Effector memory CD8-positive, alpha-beta T cell (primary cell): ENCODE measurements at places on chromosomes 6 and 20.
A peak's percentile ranks its signal among the peaks of the same experiment; 100 is the strongest.

GRCh38 chr6:3457710-3458602 lies 1.1 kb upstream of the SLC22A23 start:
- no peak for DNase-seq

DNA sequence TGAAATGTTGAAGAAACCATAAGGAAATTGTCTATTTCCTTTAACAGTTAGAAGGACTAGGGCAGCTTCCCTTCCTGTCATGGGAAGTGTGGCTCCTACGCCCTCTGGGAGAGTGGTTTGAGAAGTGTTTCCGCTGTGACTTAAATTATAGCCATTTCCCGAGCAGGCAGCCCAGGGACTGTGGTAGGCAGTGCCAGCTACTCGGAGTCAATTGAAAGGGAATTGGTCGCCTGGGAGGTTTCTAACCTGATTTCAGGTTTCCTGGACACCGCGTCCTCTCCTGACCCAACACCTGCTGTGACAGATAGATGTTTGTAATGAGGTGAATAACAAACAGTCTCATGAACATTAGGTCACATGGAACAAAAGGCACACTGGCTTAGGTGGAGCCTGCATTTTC lies 256.1 kb upstream of the PLCB4 start:
- DNase-seq = no peak

DNA sequence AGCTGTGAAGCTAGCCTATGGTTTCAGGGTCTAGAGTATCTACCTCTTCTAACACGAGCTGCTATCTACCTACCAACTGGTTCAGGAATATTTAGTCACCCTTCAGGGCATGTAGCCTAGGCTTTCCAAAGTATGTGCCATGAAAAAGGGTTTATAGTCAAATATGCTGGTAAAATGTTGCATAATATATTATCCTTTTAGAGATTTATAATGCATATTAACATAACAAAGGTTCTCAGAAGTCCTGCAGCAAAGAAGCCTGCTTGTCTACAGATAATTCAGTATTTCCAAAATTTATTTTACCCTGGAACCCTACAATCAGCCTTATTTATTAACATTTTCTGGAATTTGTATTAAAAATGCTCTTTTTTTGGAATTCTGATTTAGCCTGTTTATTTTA lies 56.0 kb downstream of the PRDM13 start:
- DNase-seq = no peak

DNA sequence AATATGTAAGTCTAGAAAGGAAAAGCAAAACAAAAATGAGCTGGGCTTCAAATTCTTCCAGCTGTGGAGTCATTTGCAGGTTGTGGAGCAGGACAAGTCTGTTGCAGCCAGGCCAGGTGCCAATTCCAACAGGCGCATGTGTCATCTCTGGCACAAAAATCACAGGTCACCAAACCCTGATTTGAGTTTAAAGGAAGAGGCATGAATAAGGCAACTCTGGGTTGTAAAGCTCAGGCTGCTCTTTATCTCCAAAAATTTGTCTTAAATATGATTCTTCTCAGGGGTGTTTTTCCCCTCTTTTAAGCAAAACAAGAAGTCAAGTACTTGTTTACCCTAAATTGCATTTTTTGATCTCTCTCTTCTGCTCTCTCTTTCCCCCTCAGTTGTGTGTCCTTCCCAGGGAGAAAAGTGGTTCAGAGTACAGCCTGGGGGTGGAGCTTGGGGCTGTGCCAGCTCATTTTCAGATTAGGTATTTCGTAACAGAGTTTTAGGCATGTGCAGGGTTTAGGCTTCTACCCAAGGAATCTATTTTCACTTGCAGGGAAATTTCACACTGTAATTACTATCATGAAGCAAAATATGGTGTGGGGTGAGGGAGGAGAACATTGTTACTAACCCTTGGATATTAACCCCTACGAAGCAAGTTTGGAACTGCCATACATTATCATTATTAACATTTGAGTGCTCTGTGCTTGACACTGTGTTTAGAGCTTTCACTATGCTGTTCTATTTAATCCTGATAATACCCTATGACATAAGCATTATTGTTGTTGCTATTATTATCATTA lies 8.3 kb upstream of the NCOA3 start:
- DNase-seq = peak; percentile 21

GRCh38 chr6:168331058-168331457 lies 11.5 kb upstream of the DACT2 start:
- DNase-seq = no peak

DNA sequence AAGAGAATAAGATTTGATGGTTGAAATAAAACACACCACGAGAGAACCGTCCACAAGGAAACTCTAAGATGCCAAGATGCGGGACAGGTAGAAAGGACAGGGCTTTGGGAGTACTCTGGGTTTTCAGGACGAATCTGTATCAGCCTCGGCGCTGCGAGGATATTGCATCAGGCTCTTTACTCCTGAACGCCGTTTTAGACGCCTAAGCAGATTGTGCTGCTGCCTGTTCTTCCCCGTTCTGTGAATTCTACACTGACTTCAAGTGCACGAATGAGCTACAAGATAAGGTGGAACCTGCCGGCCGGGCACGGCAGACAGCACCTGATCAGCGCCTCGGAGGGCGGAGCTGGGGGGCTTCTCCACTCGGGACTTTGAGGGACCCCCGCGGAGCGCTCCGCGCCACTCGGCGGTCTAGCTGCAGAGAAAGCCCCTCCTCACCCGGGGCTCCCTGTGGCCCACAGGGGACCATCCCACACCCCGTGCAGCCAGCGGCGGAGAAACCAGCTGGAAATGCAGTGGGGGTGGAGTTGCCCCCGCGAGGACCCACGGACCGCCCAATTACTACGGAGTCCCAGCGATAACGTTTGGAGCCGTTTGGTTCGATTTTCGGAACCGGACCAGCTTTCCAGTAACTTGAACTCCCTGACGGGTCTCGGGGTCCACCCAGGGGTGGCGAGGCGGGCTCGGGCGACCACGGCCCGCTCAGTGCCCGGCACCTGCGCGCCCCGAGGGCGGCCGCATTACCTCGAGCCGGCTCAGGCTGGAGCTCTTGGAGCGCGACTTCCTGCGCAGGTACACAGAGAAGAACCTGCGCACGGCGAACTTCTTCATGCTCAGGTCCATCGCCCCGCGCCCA lies 646 bp downstream of the RPS6KA2 start:
- DNase-seq = peak; percentile 17

DNA sequence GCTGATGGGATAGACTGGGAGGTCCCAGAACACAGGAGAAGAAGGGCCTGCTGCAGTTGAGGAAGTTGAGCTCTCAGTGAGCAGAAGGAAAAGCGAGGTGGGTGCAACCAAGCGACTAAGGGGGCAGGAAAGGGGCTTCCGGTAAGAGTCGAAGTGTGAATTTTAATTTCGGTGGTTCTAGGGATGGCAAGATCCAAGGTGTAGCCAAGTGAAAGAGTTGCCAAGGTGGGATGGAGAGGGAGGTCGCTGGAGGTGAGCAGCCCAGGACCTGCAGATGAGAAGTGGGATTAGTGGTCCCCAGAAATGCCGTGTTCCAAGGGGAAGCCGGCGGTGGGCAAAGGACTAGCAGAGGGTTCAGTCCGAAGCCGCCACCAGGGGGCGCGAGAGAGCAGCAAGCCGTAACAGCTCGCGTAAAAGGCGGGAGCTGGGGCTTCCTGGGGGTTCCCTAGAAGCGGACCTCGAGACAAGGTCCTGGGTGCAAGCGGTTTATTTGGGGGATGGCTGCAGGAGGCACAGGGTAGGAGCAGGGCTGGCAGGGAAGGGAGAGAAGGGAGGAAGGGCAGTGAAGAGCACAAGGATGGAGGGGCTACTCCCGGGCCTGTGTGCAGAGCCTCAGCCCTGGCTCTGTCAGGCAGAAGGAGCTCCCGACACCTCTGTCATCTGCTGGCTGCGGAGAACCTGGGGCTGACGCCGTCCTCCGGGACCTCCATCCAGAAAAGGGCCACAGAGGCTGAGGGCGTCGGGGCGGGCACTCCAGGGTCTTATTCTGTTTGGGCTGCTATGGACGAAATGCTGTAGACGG lies 103.6 kb downstream of the PAX1 start:
- DNase-seq = no peak

DNA sequence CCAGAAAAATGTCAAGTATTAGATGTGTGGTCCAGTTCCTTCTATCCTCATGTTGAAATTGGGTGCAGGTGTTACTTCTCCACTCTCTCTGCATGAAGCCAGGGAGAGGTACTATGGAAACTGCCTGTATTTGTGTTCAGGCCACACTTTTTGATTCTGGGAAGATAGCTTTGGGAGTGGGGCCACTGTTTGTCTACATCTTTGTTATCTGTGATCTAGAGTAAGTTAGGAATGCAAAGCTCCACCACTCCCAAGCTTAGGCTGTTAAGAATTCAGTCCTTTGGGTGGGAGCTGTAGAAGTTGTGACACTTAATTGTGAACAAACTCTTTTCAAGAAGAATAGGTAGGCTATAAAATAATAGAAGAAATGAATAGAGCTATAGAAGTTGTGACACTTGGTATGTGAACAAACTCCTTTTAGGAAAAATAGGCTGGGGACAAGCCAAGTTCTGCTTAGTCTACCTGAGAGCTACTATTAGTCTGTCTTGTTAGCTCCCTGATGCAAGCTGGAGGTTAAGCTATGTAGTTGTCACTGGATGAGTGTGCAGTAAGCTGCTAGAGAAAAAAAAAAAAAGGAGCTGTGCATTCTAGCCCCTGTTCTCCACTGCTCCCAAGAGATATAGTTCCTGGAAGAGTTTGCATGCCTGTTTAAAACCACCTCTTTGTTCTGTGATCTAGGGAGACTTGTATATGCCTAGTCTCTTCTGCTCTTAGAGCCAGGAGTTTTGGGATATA lies 7.1 kb upstream of the GFRAL start:
- DNase-seq = no peak

GRCh38 chr6:88629838-88630494 lies 333.5 kb downstream of the RNGTT start:
- DNase-seq = no peak

GRCh38 chr20:43387737-43388136 lies 70.0 kb upstream of the SRSF6 start:
- DNase-seq = no peak

DNA sequence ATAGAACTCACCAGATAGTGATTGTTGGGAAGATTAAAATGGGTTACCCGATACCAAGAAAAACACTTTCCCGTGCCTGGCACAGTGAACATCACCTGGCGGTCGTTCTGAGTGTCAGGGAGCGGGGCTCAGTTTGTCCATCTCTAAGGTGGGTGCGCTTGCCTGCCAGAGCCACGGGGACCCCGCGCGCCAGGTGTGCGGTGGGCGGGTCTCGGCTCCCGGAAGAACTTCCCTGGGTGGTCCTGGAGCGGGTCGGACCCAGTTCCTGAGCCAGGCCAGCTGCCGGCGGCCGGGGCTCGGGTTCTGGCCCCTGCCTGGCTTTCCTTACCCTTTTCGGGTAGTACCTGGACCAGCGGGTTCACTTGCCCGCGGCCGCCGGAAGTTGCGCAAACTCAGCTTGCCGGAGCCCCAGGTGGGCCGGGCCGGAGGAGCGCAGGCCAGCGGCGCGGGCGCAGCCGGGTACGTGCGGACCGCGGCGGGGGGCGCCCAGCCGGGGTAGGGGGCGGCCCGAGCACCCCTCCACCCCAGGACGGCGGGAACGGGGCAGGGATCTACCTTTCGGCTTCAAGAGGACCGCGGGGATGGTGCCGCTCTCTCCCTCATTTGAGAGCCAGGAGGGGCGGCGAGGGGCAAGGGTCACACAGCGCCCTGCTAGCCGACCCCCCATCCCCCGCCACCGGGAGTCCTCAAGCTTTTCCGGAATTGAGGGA lies 7.5 kb downstream of the FAM110A start:
- no peak for DNase-seq

- DNase-seq = no peak
Measured at GRCh38 chr20:35434085-35435005, 3.7 kb downstream of the GDF5 start.

DNA sequence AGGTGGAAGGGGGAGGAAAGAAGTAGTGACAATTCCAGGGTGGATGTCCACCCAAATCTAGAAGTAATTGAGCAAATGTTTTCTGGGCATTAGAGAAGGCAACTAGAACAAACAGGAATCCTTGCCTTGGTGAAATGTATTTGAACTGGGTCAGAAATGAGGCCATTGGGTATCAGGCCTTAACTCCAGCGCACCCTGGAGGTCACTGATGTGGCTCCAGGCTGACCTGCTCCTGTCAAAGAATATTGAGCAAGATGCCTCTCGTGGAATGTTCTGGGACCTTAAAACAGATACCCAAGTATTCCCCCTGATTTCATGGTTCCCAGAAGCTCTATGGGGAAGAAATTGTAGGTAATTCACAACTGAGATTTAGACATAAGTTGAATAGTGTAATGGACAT lies 6.9 kb downstream of the HLA-DPB1 start:
- DNase-seq = no peak

DNA sequence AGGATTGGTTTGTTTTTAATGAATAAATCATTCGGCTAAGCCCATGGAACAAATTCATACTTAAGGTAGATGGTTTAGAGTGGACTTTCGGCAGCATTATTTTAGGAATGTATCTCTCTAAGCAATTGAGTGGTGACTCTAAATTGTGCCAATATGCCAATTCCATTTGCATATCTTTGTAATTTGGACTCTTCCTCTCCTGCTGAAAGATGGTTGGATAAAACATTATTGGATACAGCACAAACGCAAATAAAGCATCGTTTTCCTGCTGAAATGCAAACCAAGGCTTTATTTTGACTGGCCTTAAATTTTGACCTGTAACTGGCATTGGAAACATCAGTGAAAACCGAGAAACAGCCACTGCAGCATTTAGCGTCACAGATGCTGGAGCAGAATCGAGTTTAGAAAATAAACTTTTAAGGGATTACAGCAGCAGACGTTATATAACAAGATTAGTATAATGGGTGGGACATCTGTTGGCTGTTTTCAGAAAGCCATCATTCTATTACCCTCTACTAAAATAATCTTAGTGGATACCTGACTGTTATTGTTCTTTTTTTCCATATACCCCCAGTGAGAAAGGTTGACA lies 726.0 kb downstream of the KIF16B start:
- no peak for DNase-seq

DNA sequence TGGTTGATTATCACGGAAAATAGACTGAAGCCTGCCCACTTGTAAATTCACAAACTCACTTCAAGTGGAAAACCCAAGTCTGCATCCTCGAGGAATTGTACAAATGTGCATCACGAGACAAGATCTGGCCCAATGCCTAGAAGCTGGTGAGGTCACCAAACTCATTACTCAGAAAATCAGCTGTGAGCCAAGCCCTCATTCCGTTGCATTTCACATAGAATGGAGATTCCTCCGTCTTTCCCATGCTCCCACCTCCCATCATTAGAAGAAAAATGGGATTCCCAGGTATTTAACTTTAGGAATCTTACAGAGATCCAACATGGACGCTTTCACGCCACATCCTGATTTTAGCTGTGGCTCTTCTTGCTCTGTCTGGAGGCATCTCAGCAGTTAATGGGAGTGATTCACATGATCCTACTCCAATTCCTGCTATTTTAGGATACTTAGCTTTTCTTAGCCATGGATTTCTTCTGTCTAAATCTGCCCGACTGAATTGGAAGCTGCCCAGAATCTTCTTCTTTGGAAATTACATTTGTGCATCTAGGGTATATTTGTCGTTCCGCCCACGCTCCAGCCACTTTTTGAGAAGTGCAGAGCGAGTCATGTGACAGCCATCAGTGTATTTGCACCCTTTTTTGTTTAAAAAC lies 68.7 kb upstream of the STMND1 start:
- no peak for DNase-seq

- DNase-seq = peak; percentile 24
Measured at GRCh38 chr6:7137335-7138045, 29.7 kb downstream of the RREB1 start.

- DNase-seq = no peak
Measured at GRCh38 chr6:56642366-56643261, at the start of gene DST. Gene DST (minus strand): TSS chr6:56642889.
